CD4-positive, CD25-positive, alpha-beta regulatory T cell (primary cell): ENCODE measurements at places on chromosomes 12 and 14. TPM values are rescaled to one million over a fixed set of nuclear protein-coding genes. Genes with fewer than 3 reads are reported as not detected.

The IRAK3 gene
- polyA plus RNA-seq, result 0.23 TPM

The C12orf50 gene
- polyA plus RNA-seq, result not detected

The RPL10L gene
- not detected for polyA plus RNA-seq

The FGF23 gene
- not detected for polyA plus RNA-seq

The MIP gene
- polyA plus RNA-seq, result 0.09 TPM

The NRXN3 gene
- not detected for polyA plus RNA-seq

The CFAP251 gene
- not detected for polyA plus RNA-seq

The CLECL1 gene
- not detected for polyA plus RNA-seq

The SRGAP1 gene
- 0.02 TPM for polyA plus RNA-seq

The NELL2 gene
- 1.2 TPM for polyA plus RNA-seq

The TAS2R7 gene
- polyA plus RNA-seq, result not detected

The CFL2 gene
- 11.1 TPM for polyA plus RNA-seq

The TMEM229B gene
- polyA plus RNA-seq, result 8.2 TPM

The SLC7A8 gene
- polyA plus RNA-seq, result 1.8 TPM

The CCDC38 gene
- not detected for polyA plus RNA-seq

The LUM gene
- polyA plus RNA-seq, result not detected

The NGB gene
- polyA plus RNA-seq, result not detected

The GLT8D2 gene
- polyA plus RNA-seq, result not detected

The OR4L1 gene
- polyA plus RNA-seq, result not detected

The CLEC9A gene
- polyA plus RNA-seq, result not detected

The MSI1 gene
- not detected for polyA plus RNA-seq

The BTG1 gene
- polyA plus RNA-seq, result 509 TPM

The CLMN gene
- polyA plus RNA-seq, result not detected

The AMDHD1 gene
- not detected for polyA plus RNA-seq

The PLEKHH1 gene
- 0.05 TPM for polyA plus RNA-seq

The LMNTD1 gene
- not detected for polyA plus RNA-seq

The CEBPE gene
- 0.29 TPM for polyA plus RNA-seq

The B3GNT4 gene
- 0.17 TPM for polyA plus RNA-seq

The RFX4 gene
- polyA plus RNA-seq, result not detected

The HHIPL1 gene
- not detected for polyA plus RNA-seq

The VWF gene
- polyA plus RNA-seq, result not detected

The AKAP5 gene
- 0.08 TPM for polyA plus RNA-seq

The CKB gene
- 1.4 TPM for polyA plus RNA-seq

The CAPZA3 gene
- polyA plus RNA-seq, result not detected

The GLIPR1L1 gene
- polyA plus RNA-seq, result not detected

The CCDC197 gene
- not detected for polyA plus RNA-seq

The RESF1 gene
- polyA plus RNA-seq, result 161 TPM

The CIROP gene
- polyA plus RNA-seq, result 0.23 TPM

The KRT77 gene
- not detected for polyA plus RNA-seq
